Activated CD8-positive, alpha-beta memory T cell treated with anti-CD3 and anti-CD28 coated beads for 4 hours (primary cell): ENCODE measurements at places on chromosomes 1 and 21.

GRCh38 chr1:150551051-150551783, 2.0 kb downstream of the ADAMTSL4 start:
- DNase-seq, result no peak

DNA sequence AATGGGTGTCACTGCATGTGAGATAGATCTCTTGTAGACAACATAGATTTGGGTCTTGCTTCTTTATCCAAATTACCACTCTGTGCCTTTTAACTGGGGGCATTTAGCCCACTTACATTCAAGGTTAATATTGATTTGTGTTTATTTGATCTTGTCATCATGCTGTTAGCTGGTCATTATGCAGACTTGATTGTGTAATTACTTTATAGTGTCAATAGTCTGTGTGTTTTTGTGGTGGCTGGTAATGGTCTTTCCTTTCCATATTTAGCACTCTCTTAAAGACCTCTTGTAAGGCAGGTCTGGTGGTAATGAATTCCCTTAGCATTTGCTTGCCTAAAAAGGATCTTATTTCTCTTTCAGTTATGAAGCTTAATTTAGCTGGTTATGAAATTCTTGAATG, 29.6 kb downstream of the ZNF691 start:
- DNase-seq, result no peak

DNA sequence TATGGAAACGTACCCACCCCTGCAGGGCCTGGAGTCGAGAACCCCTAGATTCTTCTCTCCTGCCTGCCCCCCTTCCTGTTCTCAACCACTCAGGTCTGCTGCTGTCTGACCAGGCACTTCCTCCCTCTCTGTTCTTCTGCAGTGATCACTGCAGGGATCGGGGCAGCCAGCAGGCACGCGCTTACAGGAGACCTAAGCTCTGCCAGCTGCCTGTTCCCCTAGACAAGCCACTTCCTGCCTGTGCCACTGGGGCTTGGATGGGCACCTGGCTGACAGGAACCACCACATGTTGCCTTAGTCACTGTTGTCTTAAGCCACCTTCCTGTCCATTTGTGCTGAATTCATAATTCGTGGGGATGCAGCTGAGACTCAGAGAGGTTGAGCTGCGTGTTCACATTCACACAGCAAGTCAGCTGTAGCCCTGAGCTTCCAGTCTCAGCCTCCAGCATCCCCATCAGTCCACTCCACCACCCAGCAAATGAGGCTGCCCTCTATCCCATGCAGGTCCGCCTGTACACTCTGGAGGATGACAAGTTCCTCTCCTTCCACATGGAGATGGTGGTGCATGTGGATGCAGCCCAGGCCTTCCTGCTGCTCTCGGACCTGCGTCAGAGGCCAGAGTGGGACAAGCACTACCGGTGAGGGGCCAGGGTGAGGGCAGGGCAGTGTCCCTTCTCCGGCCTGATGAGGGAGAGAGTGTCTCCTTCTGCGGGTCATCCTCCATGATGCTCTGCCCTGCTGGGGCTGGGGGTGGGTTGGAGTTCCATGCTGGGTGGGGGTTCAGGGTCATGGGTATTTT, 18.6 kb downstream of the FAM151A start:
- no peak for DNase-seq

- no peak for DNase-seq
Observed at GRCh38 chr1:226676381-226676780, 62.7 kb downstream of the ITPKB start.

- DNase-seq, result no peak
Observed at GRCh38 chr1:225762002-225762441, 15.6 kb upstream of the SRP9 start.

- DNase-seq, result no peak
Observed at GRCh38 chr1:156775799-156776198, 8.5 kb downstream of the PRCC start.

- DNase-seq, result no peak
Observed at GRCh38 chr1:167716000-167716271, 5.8 kb upstream of the MPZL1 start.

DNA sequence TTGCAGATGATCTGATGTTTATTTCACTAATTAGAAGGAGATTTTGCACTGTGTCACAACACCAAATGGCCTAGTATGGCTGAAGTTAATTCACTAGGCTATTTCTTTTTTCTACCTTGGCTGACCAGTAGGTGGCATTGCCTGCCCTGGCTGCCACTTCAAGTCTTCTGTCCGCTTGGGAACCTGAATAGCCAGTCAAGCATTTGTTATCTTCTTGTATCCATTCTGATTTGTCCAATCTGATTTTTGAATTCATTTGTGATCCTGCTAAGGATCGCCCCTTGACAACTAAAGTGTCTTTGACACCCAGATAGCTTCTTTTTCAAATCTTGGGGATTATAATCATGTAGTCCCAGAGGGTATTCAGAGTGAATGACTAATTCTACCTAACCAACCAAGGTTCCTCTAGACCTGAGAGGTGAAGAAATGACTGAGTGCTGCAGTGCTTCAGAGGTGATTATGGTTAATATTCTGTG, 99.4 kb downstream of the GIPC2 start:
- no peak for DNase-seq
